8988T (cell line): ENCODE measurements at places on chromosomes 1 and 21.

DNA sequence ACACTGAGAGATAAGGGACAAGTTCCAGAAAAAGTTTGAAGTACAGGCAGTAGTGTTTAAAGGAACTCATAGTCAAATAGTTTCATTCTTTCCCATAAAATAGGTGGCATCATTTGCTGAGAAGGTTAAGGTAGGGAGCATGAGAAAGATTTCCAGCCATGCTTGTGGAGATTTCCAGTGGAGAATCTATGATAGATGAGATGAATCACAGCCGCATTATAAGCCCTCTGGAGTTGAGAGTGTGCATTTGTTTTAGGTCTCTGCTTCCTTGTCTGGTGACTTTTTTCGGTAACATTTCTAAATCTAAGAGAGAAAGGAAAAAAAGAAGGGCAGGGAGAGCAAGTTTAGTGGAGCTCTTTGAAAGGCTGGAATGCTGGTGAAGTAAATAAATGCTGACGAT lies 108.7 kb downstream of the DISP1 start:
- no peak for DNase-seq

DNA sequence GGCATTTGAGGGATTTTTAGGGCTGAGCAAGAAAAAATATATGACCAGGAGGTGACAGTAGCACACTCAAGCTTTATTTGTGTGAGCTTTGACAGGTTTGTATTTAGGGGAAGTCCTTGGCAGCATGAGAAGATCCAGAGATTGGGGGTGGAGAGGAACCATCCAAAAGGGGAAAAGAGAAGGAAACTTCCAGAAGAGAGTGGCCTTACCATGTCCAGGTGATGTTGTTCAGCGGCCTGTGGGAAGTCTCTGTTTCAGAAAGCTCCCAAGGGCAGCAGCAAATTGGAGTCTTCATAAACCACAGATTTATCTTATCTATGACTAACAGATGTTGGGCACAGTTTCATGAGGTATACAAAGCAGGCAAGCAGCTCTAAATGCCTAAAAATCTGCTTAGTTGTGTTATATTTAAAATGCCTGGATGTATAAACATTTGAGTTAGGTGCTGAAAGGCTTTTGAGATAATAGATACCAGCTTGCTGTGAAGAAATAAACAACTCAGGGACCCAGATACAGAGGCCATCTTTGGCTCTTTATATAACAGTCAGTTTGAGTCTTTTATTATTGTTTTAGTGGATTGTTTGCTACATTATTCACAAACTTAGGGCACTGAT lies 21.2 kb upstream of the ADAR start:
- no peak for DNase-seq

GRCh38 chr1:210692796-210693195 lies 364.1 kb downstream of the HHAT start:
- DNase-seq, result no peak

GRCh38 chr1:113978863-113979702 lies at the start of gene OLFML3:
Gene OLFML3, plus strand, starts transcription at chr1:113979474. Its CDS starts 43 bp downstream, at chr1:113979517.
- DNase-seq, result no peak

- no peak for DNase-seq
Measured at GRCh38 chr1:93180723-93181613, at the start of gene CCDC18. Gene CCDC18, plus strand, starts transcription at chr1:93180724. Its CDS starts 2,638 bp downstream, at chr1:93183362.

DNA sequence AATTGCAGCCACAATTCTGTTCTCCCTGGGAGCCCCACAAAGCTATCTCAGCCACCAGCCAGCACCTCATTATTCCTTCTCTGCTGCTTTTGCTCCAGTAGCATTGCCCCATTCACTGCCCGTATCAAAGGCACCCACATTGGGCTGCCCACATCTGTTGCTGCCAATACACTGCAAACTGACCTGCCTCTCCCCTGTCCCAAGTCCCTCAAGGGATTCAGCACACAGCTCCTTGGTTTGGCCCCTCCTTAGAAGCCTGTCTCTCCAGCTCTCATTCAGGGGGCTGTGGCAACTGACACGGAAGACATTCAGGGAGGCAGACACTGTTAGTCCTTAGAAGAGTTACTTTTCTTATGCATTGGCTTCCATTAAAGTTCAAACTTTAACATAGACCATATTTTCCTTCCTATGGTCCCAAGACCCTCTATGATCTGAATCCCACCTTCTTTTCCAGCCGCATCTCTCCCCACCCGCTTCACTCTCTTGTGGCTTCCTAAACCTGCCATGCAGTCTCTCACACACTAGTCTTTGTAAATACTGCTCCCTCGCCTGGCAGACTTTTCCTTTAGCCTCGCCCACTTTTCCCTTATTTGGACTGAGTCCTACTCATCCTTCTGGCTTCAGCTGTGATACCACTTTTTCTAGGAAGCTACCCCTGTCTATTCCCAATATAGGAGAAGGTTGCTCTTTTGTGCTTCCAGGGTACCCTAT lies 19.3 kb upstream of the KLHDC8A start:
- DNase-seq, result no peak

DNA sequence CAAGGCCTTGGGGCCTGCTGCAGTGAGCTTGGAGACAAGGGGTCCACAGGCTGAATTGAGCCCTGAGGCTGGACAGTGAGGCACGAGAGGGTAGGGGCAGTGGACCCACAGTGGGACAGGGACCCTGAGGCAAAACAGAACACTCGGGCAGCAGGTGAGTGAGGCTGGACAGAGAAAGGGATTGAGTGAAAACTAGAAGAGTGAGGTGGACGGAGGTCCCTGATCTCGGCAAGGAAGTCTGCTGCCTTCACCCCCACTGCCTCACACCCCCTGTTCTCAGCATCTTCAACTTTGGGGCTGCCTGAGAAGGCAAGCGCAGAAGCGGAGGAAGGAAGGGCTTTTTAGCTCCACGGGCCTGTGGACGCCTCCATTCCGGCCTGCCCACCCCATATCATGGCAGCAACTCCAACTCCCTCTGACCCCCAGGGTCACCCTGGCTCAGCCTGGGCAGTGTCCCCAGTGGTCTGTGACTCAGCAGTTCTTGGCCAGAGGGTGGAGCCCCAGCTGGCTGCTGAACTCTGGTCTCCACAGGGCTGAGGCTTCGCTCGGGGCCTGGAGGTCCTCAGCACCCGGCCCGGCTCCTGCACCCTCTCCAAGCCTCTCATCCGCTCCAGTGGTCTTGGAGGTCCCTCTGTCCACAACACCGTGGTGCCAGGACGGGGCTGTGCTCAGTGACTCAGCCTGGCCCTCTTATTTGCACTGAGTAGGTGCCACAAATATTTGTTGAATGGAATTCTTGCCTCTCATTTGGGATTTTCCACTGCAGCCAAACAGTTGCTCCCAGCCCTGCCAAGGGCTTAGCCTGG lies 60.0 kb upstream of the EPS8L3 start:
- DNase-seq, result no peak

GRCh38 chr1:112092656-112093371 lies 103.3 kb upstream of the KCND3 start:
- no peak for DNase-seq

DNA sequence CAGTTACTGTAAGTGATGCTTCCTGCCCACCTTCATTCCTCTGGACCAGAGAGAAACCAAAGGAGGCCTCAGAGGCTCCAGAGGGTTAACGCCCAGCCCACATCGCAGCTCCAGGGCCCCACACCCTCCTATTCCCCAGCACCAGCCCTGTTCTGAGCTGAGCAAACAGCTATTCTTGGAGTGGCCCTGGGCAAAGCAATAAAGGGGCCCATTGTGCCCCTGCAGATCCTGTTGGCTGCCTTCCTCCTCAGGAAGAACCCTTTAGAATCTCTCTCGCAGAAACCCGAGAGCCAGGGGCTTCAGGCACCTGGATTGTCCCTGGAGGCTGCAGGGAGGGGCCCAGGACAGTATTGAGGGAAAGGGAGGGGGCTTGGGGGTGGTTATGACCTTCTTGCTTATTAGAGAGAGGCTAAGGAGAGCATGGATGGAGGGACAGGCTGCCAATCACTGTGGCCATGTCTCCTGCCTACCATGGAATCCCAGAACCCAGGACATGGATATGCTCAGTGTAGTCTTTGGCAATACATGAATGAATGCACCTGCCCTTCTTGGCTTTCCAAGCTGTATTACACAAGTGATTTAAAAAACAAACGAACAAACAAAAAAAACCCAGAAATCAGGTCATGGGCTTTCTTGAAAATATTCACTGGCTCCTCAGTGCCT lies 9.2 kb downstream of the PADI2 start:
- no peak for DNase-seq

DNA sequence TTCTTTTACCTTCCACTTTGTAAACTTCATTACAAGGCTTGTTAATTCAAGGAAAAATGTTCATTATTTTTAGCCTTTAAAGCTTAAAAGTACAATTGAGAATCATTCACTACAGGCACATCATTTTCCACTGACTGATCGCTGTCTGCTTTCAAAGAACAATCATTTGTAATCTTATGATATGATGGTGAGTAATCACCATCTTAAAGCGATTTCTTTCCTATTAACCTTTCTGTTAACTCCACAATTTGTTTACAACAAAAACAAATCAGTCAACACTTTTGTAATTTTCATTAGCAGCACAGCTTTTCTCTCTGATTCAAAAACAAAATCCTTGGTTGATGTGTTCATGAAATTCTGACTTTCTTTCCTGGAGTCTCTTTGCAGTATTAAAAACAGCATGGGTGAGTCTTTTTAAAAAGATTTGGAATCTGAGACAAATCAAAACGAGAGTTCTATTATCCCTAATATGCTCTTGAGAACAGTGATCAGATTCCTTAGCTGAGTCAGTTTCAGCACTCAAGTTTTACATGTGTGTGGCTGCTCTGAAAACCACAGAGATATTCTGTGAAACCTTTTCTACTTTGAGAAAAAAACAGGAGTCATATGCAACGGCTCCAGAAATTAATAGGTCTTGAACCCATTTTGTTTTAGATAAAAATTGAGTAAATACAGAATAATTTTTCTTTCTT lies 145.8 kb upstream of the TMPRSS15 start:
- DNase-seq, result no peak
